NCI-H2171 (cell line): ENCODE measurements at places on chromosomes 6 and 20.

DNA sequence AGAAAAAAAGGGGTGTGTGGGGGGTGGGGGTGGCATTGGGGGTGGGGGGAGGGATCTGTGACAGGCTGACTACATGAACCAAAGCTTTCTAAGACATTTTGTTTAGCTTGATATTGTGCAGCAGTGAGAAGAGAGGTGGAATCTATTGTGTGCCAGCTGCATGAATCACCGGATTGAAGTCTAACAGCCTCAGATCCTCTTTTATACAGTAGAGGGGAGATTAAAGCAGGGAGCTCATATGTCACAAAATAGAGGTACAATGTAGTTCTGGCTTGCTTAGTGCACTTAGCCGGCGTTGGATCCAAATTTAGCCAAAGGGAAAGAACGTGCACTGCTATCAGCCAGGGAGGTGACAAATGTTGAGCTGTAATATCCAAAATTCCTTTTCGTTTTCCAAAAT lies 404.2 kb upstream of the CITED2 start:
- no peak for DNase-seq

DNA sequence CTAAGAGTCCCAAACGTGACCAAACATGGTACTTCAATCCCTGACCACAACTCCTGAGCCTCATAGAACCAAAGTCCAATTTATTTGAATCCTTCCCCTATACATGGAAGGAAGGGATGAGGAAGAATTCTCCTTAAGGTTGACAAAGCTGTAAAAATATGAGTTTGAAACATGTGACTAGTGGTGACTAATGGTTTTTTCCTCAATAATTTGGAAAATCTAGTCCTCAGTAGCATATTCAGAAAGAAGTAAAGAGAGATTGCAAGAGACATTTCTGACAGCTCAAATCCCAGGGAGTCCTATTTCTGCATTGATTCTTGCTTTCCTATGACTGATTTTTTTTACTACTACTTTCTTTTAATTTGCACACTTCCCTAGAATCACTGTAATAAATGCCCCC lies 443.7 kb downstream of the FRK start:
- DNase-seq = no peak

GRCh38 chr20:42985628-42986027 lies 204.1 kb downstream of the PTPRT start:
- no peak for DNase-seq

GRCh38 chr6:26502165-26502564 lies 2.1 kb downstream of the BTN1A1 start:
- no peak for DNase-seq

- no peak for DNase-seq
Measured at GRCh38 chr6:149043476-149044130, 273.9 kb upstream of the TAB2 start.

DNA sequence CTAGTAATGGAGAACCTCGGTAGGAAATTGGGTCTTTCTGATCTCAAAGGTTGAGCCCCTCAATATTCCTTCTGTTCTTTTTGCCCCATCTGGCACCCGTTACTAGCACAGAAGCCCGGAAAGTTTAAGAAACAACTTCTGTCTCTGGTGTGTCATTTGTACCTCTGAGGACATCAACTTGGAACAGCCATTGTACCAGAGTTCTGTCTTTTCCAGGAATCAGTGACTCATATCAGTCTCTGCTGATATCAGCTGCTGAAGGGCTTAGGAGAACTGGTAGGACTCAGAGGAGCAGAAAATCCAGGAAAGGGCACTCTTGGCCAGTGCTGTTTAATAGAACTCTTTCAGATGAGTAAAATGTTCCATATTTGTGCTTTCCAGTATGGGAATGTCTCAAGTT lies 78.3 kb upstream of the CHD6 start:
- DNase-seq = no peak

DNA sequence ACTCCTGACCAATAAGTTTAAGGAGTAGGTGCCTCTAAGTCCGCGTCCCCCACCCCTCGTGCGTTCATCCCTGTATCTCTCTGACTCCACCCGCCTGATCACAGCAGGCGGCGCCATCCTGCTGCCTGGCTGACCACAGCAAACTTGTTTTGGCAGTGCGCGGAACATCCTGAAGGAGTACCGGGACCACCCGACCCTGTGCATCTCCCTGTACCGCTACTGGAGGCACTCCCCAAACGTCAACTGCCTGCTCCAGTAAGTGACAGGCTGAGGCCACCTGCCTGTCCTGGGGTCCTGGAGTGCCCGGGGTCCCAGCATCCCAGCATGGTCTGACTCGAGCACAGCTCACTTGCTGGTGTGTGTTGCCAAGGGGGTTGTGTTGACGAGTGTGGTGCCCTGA lies 19.0 kb downstream of the PNLDC1 start:
- DNase-seq = no peak

- no peak for DNase-seq
Measured at GRCh38 chr6:120590611-120591010, 743.7 kb downstream of the TBC1D32 start.

- peak; percentile 10 for DNase-seq
Measured at GRCh38 chr6:144008120-144008811, at the start of gene PLAGL1. Gene PLAGL1 (minus strand): TSS chr6:144008259. CDS start chr6:143948136, 60,123 bp downstream.

GRCh38 chr20:2616634-2617033 lies 35.8 kb upstream of the NOP56 start:
- DNase-seq = no peak

- peak; percentile 46 for DNase-seq
Measured at GRCh38 chr6:25623879-25624278, 28.1 kb upstream of the SCGN start.

DNA sequence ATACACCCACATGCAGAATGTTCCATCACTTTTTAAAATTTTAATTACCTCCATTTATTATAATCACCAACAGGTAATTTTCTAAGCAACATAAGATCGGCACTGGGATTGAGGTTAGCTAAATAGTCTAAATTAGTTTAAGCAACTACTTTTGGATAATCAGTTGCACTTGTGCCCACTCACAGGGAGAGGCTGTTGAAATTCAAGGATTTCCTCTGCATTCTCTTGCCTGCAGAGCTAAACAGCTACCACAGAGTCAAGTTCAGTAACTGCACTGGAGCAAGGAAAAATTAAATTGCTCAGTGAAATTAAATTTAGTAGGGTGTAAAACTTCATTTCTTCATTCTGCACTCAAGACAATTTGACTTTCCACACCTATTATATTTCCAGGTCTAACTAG lies 120.7 kb upstream of the CCDC28A start:
- DNase-seq = no peak

DNA sequence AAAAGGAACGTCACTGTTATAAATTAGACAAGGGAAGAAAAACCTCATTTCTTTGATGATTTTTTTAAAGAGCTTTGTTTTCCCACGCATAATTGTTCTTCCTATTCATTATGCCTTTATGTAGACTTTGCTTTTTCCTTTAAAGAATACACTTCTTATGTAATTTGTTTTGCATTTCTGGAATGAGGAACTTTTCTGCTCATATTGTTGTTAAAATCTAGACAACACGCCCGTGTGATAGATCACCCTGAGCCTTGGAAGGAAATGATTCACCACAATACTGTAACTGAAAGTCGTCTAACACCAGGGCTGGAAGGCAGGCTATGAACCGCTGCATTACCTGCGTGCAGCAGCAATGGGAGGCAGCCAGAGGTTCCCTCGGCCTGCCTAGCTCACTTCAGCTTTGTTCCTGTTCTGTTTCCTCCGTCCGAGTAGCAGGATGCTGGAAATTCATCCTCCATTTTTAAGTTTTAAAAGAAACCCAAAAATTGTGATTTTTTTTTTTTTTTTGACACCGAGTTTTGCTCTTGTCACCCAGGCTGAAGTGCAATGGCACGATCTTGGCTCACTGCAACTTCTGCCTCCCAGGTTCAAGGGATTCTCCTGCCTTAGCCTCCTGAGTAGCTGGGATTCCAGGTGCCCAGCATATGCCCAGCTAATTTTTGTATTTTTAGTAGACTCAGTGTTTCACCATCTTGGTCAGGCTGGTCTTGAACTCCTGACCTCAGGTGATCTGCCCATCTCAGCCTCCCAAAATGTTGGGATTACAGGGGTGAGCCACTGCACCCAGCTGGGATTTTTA lies 49.6 kb upstream of the ZNF217 start:
- DNase-seq = no peak

- DNase-seq = no peak
Measured at GRCh38 chr20:32509639-32510066, 75.5 kb downstream of the NOL4L start.

- no peak for DNase-seq
Measured at GRCh38 chr20:24461848-24462247, 7.6 kb upstream of the SYNDIG1 start.

DNA sequence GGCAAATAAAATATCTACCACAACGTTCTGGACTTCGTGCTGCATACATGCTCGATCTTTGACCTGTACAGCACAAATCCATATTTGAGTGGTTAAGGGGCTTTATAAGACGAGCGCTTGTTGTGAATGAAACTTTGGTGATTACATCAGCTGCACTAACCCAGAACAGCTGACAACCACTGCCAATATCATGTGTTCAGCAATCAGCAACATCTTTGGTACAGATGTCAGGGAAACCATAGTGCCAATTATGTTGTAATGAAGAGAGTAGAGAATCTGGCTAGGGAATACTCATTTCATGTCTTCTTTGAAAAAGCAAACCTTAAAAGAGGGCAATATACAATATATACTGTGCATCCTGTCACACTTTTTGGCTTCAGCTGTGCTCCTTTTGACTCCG lies 188.6 kb upstream of the NT5E start:
- no peak for DNase-seq

GRCh38 chr6:31767096-31767645 lies 4.7 kb downstream of the SAPCD1 start:
- no peak for DNase-seq

DNA sequence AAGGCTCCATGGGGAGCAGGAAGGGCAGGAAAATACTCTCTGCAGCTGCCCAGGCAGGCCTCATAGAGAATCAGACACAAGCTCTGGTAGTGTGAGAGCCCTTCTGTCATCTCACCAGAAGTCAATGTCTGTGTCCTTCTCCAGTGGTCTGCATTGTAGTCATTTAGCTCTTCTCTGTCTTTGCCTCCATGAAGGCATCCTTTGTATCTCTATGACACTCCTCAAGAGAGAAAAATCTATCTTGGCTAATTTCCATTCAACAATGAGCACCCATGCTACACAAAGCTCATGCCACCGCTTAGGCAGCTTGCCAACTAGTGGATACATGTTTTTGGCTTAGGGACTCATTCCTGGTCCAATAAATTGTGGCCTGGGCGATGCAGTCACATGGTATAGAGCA lies 92.1 kb downstream of the RNF217 start:
- DNase-seq = no peak

DNA sequence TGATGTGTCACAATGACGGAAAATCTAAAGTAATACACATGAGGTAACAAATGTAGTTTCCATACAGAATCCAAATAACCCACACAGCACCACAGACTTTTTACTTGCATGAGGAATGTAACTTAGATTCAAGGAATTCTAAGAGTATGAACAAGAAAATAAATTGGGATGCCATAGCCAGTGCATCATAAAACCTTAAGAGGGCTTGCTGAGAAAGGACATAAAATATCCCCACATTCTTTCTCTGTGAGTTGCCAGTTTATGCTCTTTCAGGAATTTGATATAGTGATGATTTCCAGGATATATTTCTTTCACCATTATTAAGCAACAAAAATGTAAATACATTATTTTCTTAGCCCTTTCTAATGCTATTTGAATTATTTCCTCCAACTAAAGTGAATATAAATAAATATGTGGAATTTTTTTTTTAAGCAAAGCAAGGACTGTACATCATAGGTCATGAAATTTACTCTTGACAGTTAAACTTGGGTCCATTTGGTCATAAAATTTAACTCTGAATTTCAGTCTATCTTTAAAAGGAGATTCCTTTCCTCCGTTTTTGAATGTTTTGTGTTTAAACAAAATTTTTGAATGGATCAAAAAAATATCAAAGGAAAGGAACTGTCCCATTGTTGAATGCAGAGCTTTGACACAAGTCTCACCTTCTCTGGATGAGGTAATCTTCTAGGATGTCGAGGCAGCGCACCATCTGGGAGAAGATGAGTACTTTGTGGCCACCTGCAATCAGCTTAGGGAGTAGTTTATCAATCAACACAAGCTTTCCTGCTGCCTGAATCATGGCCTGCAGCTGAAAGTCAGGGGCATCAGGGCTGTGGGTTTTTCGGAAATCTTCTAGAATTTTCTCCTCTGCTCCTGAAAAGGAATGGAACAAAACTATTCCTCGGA lies 116.3 kb upstream of the EMILIN3 start:
- no peak for DNase-seq

DNA sequence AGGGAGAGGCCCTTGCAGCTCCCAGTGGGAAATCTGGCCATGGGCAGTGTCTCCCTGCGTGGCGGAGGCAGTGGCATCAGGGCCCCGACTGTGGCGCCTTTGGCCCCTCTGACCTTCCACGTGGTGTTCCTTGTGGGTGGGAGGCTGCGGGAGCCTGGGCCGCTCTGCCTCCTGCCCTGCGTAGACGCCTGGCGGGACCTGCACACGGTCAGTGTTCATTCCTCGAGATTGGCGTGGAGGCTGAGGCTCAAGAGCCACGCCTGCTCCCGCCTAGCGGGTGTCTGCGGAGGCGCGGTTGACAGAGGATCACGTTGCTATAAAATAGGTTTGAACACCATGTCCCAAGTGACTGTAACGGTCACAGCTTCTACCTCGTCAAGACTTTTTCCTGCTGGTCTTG lies 14.0 kb downstream of the COL9A3 start:
- DNase-seq = no peak

DNA sequence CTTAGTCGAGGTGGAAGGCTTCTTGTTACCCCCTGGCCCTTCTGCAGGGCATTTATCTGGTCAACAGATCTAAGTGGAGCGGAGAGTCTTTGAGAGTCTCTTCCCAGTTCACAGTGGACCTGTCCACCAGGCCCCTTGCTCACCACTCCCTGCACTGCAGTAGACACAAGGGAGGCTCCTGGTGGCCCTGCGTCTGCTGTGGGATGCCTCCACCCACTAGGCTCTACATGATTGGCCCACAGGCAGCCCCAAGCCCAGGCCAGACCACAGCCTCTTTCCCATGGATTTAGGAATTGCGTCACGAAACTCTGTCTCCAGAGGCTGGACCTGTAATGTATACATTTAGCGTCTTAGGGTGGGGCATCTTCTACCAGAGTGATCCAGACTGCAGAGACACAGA lies 28.4 kb downstream of the TBC1D7 start:
- no peak for DNase-seq

DNA sequence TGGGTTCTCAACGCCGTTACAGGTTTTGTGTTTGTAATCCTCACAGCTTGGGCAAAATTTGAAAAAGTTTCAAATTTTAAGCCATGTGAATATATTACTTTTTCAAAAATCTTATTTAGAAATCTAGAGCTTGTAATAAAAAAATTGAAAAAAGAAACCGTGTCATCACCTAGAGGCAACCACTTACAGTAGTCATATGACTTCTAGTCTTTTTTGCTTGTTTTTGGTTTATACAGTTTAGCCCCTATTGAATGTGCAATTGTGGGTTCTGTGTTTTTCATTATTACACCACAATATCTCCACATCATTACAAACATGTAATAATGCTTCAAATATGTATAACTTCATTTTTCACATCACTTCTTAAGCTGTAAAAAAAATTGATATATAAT lies 888 bp downstream of the DYNLRB1 start:
- DNase-seq = no peak

GRCh38 chr20:55538261-55538908 lies 466.9 kb downstream of the CBLN4 start:
- no peak for DNase-seq
